Stimulated activated CD8-positive, alpha-beta memory T cell treated with anti-CD3 and anti-CD28 coated beads, Interleukin-7, amount 100 ng/mL, for 4 hours (primary cell): ENCODE measurements at places on chromosomes 12 and 14.

DNA sequence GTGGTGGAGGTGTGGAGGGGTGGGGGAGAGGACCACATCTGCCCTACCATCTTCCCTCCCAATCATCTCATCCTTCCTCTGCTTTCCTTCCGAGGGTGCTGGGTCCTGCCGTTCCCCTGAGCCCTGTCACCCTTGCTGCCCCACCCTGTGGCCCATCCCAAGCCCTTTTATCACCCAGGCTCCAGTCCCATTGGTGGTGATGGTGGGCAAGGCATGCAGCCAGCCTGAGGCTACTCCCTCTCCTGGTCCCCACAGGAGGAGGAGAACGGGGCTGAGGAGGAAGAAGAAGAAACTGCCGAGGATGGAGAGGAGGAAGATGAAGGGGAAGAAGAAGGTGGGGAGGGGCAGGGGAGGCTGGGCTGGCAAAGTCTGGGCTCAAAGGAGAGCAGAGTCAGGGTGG is 2.7 kb upstream of the LAG3 start:
- DNase-seq, result no peak

DNA sequence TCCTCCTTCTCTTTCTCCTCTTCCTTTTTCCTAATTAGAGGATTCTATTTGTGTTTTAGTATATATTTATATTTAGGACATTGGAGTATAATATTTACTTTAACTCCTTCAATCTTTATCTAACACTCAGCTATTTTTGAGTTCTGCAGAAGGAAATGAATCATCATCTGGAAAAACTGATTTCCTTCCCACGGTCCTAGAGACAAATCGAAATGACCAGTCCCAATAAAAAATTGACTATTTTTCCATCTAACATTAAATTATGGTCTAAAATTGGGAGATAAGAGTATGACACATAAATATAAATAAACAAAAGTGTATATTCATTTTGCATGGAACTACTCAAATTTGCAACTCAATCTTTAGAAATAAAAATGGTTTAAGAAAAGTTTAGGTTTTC is 167.4 kb downstream of the TMTC3 start:
- DNase-seq, result no peak

DNA sequence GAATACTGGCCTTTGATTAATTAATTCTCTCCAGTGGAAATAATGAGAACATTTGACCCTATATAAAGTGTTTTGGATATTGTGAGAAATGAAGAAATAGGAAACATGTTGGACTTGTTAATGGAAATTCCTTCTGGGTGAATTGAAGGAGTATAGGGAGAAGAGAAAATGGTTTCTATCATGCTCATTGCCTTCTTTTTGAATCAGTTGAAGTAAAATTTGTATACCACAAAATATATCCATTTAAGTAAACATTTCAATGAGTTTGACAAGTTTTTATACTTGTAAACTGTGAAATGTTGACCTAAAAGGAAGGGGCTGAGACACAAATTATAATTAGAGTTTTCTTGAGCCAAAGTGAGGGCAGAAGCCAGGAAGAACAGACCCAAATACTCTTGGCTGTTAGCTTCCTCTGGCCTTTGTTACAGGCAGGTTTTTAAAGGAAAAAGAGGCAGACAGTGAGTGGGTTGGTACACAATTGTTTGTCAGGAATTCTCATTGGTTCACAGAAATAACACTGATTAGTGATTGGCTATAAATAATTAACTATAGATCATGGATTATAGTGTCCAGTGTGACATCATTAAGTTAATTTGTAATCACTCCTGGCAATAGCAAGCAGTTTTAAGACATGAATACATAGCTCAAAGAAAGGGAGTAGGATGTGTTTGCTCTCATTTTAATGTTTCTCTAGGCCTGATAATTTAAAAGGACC is 826 bp downstream of the ZNF705A start:
- DNase-seq, result no peak

GRCh38 chr12:95440401-95440800 is 33.6 kb upstream of the METAP2 start:
- no peak for DNase-seq

- DNase-seq, result no peak
These were observed 7.9 kb downstream of the DYNC1H1 start for GRCh38 chr14:101972126-101972866.

- no peak for DNase-seq
These were observed 49.8 kb downstream of the NUAK1 start for GRCh38 chr12:106088811-106089485.

DNA sequence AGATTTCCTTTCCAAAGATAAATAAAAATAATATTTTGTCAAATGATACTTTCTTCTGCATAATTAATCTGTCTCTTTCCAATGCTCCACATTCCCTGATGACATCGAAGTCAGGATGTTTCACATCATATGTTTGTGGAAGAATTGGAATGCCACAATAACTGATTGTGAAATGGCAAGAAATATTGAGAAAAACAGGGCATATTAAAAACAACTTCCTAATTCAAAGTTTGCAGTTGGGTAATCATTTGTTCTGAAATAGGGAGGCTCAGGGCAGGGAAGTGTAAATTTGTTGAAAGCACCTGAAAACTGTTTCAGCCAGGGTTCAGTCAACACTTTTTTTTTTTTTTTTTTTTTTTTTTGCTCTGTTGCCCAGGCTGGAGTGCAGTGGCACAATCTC is 50.7 kb downstream of the BCAT1 start:
- DNase-seq, result no peak

DNA sequence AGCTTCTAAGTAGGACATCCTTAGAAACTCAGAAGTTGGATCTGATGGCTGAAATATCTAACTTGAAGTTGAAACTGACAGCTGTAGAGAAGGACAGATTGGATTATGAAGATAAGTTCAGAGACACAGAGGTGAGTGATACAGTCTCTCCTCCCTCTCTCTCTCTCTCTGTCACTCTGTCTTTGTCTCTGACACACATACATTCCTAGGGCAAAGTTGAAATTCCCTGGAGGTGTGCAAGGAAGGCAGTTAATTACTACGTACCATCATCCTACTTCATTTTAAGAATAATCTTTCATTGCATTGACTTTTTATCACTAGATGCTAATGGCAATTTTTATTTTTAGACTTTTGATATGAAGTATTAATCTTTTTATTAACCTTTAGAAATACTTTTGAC is 46.2 kb upstream of the REP15 start:
- DNase-seq, result no peak

GRCh38 chr14:92160619-92161018 is 38.9 kb downstream of the CPSF2 start:
- no peak for DNase-seq

GRCh38 chr12:42603246-42603990 is 13.9 kb upstream of the PRICKLE1 start:
- DNase-seq, result no peak

DNA sequence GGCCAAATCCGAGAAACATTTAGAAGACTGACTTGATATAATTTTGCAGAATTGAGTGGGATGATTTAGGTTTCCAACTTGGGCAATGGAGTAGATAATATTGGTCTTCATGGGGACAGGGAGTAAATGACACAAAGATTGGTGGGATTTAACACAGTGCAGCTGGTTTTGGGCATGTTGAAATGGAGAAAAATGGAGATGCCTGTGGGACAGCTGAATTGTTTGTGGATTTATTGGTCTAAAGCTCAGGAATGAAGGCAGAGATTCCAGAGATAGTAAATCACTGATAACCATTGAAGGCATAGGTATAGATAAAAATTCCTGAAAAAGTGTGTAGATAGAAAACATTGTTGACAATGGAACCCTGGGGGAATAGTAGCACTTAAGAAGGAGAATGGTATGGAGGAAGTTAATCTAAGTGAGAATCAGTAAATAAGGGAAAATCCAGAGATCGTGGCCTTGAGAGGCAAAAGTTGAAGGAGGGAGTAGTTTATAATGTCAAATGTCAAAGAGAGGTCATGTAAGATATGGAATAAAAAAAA is 120.9 kb upstream of the ATP2B1 start:
- no peak for DNase-seq

- DNase-seq, result no peak
These were observed 5.4 kb downstream of the SAMD4A start for GRCh38 chr14:54572316-54572715.

- no peak for DNase-seq
These were observed 222.3 kb downstream of the ALG10 start for GRCh38 chr12:34244608-34245007.

- DNase-seq, result no peak
These were observed 8.8 kb downstream of the USP15 start for GRCh38 chr12:62268956-62269355.

DNA sequence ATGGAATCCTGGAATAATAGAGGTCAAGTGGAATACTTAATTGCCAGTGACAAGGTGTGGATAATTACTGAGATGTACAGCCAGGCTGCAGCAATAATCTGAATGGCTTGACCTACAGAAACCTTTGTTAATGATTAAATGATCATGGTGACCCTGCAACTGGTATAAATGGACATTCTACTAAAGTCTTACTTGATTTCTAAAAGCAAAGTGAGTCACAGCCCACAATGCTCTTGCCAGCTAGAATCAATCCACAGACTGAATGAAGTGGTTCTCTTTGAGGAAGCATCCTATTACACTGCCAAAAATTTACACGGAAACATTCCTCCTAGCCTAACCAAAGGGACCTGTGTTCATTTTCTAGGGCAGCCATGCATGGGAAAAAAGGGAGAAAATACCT is 518.5 kb downstream of the SOX5 start:
- no peak for DNase-seq

DNA sequence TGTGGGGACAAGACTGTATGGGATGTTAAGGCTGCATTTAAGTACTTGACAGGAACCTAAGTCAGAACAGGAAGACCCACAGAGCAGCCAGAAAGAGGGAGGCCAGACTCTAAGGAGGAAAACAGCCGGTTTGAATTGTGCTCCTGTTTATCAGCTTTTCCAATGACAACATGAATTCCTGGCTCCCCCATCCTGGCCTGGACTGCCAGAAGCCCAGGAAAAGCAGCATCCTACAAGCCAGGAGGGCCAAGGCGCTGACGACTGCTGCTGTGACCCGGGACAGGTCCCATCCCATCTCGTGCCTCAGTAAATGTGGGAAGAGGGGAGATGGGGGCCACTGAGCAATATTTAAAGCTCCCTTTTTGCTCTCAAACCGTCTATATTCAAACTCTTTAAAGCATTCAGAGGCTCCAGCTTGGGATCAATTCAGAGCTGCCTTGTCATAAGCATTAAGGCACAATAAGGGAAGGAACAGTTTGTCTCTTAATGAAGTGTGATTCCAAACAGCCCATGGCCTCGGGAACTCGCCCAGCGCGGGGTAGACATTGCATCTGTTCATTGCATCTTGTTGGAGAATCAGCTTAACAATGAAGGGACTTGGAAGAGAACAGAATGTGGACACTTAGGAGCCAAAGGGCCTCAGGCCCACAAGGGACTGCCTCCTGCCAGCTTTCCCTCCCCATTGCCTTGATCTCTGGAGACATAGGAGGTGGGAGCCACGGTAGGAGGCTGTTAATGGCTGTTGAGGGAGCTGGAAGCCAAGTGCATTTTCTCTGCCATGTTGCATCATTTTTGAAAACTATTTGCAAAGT is 49.6 kb downstream of the CMKLR1 start:
- DNase-seq, result no peak

DNA sequence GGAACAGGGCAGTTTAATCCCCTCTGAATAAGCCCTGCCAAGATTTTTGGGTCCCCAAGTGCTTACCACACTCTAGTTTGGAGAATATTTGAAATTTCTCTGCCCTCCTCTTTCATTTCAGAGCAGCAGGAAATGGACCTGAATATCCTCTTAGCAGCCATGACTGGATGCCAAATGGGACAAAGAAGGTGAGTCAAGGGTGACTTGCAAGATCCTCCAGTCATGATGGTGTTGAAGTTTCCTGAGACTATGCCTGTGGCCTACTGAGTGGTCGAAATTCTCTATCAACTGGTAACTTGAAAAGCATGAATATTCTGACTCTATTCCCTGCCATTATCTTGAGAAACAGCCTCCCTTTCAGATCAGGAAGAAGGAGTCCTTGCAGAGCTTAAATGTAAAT is 1674.7 kb upstream of the SEL1L start:
- no peak for DNase-seq

DNA sequence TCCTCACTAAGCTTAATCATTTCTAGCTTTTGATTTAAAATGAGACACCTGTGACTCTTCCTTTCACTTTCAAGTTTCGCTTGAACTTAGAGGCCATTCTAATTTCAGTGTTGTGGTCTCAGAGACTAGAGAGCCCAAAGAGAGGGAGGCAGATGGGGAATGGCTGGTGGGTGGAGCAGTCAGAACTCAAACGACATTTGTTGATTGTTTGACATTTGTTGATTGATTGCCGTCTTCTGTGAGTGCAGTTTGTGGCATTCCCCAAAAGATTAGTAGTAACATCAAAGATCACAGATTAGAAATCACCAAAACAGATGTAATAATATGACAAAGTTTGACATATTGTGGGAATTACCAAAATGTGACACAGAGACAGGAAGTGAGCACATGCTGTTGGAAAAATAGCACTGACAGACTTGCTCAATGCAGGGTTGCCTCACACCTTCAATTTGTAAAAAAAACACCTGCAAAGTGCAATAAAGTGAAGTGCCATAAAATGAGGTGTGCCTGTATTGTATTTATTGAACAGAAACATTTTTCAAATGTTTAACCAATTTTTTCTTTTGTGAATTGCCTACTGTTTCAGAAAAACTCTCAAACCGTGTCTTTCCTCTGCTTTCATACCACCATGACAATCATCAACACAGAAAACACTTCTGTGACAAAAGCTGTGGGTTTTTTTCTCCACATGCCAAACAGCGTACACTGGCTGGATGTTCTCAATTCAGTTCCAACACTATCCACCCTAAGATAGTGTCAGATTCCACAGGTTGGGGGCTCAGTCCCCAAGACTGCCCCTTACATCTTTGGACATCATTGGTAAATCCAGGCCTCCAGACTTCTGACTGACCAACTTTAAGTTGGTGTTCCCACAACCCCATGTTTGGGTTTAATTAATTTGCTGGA is 376.3 kb upstream of the RGS6 start:
- peak; percentile 47 for DNase-seq

DNA sequence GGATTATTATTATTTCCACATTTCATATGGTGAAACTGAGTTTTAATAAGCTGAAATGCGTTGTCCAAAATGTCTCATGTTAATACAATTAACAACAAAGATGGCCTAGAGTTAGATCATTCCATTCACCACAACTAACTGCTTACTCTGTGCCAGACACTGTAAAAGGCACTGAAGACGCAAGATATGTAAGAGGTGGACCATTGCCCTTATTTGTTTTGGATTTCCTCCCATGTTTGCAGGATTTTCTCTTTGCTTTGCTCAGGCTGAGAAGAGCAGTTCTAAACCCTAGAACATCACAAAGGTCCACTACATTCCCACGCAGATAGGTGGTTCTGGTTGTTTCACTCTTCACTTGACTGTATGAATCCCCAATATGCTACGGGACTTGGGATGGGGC is 324.4 kb upstream of the KITLG start:
- no peak for DNase-seq

DNA sequence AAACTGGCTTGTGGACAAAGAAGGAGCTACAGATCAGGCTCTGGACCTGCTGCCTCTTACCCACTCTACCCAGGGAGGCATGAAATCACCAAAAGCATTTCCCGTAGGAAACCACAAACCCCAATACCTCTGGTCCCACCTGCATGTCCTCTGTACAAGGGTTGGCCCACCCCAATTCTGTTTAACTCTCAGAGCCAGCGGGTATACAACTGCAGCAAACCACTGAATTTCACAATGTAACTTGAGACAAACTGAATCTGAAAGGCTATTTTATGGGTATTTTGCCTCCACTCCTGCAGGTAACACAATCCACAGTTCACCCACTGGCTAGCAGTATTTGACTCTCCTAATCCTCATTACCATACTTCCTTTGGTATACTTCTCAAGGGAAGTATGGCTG is 16.5 kb downstream of the SIX1 start:
- DNase-seq, result no peak
